Stimulated activated CD4-positive, alpha-beta T cell treated with anti-CD3 and anti-CD28 coated beads, Interleukin-12 subunit alpha, Interleukin-12 subunit beta, amount 100 ng/mL, for 24 hours (primary cell): ENCODE measurements at places on chromosomes 13 and 19.

DNA sequence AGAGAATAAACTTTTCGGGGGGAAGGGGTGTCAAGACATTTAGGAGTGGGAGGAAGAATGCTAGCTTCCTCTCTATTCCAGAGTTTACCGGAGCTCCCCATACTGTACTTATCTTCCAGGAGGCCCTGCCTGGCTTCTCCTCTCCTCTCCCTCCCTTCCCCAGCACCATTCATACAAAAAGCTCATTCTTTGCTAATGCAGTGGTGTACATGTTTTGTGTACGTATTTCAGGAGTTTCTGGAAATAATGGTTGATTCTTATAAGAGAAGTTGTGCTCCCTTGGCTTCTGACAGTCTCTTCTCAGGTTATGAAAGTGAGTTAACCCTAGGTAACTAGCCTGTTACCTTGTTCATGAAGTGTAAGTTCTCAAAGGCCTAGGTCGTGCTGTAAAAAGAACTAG lies 7.1 kb downstream of the SAMD4B start:
- DNase-seq = no peak

GRCh38 chr19:33662391-33663092 lies 40.8 kb downstream of the CHST8 start:
- DNase-seq = no peak

- no peak for DNase-seq
Measured at GRCh38 chr13:30862707-30863106, 43.4 kb upstream of the MEDAG start.

GRCh38 chr19:8666814-8667405 lies 31.7 kb downstream of the ACTL9 start:
- DNase-seq = no peak

DNA sequence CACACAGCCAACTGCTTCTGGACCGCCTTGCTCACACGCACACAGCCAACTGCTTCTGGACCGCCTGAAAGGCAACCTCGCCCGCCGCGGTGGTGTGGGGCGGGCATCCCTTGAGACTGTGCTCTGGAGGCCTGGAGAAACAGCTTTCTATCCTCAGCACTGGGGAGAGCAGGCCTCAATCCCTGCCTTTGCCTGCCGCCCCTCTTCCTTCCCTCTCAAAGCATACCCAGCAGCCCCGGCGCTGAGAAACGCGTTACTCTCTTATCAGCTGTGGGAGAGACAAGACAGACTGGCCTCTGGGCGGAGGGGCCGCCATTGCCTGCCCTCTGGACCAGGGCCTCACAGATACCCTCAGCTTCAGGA lies 2.9 kb downstream of the LIPE start:
- DNase-seq = no peak

GRCh38 chr19:38386300-38386970 lies 1.4 kb downstream of the GGN start:
- no peak for DNase-seq

DNA sequence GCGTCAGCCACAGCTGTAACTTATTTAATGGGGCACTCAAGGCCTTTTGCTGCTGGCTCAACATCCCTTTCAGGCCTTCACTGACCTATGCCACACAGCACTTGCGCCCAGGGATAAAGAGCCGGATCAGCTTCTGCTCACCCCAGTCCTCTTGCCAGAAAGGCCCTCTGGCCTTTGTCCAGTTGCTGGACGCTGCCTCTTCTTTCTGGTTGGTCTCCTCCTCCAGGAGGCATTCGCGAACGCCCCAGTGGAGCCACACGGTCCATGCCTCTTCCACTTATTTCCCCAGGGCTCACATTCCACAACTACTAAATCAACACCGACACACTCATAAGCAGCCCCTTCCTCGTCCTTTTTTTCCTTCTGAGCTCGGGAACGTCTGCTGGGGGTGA lies 3.7 kb upstream of the ZNF329 start:
- no peak for DNase-seq

GRCh38 chr19:6326815-6327214 lies 6.6 kb downstream of the ACER1 start:
- DNase-seq = no peak

GRCh38 chr19:29495901-29496441 lies 29.8 kb upstream of the VSTM2B start:
- DNase-seq = no peak

GRCh38 chr13:52414963-52415362 lies 9.0 kb upstream of the THSD1 start:
- no peak for DNase-seq

GRCh38 chr19:51607077-51607476 lies 23.1 kb downstream of the SIGLEC5 start:
- no peak for DNase-seq

DNA sequence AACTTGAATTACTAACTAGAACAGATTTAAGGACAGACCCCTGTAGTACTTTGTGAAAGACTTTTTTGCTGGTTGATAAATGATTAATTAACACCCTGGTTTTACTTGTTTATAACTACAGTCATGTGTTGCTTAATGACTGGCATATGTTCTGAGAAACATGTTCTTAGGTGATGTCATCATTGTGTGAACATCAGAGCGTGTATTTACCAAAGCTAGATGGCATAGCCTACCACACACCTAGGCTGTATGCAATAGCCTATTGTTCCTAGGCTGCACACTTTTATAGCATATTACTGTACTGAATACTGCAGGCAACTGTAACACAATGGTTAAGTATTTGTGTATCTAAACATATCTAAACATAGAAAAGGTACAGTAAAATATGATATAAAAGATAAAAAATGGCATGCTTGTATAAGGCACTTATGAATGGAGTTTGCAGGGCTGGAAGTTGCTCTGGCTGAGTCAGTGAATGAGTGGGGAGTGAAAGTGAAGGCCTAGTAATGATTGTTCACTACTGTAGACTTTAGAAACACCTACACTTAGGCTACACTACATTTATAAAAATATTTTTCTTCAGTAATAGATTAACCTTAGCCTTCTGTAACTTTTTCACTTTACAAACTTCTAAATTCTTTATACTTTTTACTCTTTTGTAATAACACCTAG lies 260.3 kb downstream of the KCNRG start:
- DNase-seq = no peak

- no peak for DNase-seq
Measured at GRCh38 chr13:36891752-36892151, 28.3 kb downstream of the SMAD9 start.

GRCh38 chr13:113923376-113924063 lies 50.4 kb downstream of the C13orf46 start:
- no peak for DNase-seq

DNA sequence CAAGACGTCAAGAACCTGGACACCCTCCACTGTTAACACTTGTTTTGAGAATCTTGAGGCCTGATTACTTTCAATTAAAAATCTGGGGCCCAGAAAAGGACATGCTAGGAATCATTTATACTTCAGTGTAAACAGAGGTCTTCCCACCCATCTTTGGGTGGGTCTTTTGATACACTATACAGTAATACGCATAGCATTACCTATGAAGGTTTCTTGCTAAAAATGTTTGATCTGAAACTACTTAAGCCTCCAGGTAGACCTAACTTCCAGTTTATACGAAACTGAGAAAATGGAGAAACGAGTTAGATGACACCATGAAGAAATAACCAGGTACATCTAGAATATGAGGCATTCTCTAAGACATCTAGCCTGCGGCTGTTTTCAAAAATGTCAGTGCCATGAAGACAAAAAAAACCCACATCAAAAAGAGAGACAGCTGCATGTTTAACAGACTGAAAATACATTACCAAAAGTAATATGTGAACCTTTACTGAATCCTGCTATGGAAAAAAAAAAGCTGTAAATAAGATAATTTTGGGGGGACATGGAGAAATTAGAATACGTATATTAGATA lies 36.6 kb downstream of the TGDS start:
- DNase-seq = no peak

GRCh38 chr13:33008946-33009722 lies 7.1 kb upstream of the KL start:
- DNase-seq = no peak

DNA sequence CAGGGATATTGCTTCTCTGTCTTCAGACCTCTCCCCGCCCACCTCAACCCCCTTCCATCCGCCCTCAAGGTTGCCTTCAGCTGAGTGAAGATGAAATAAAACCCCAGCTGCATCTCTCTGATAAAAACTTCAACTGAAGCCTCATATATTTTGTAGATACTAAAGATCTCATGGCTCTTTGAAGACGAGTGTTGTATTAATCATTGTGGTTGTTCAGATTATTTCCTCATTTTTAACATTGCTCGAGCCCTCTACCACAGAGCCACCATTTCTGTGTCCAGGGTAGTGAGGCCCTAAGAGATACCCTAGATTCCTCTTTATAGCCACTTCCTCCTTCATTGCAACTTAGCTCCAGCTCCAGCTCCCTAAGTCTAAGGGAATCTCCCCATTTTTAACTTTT lies 312.8 kb upstream of the ZNF507 start:
- DNase-seq = no peak

DNA sequence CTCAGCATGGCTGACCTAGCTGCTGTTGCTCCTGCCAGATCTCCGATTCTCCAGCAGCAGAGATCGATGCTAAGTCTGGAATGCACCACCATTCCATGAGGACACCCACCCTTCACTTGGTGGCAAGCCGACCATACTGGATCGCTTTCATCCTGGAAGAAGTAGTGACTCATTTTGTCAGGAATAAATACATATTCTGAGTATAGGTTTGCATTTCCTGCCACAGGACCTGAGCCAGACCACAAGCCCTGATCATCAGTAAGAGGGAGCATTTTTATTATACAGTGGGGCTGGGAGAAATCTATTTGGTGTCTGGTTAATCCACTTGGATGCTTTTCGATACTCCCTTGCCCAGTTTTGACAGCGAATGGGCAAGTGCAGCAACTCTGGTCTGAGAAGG lies 10.9 kb upstream of the KCTD15 start:
- no peak for DNase-seq

DNA sequence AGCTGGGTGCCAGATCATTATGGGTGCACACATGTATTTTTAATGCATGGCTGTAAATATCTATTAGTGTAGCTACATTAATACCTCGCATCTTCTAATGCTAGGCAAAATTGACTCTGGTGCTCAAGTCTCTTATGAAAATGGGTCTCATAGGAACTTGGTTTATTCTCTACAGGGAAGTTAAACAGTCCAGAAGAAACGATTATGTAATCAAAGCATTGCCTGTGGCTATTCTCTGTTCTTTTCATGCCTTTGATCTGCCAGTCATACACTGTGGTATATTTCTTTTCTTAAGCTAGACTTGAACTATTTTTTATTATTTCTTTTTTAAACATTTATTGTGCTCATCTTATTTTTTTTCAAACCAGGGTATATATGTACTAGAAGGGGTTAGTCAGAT lies 1015.0 kb downstream of the SLITRK1 start:
- DNase-seq = no peak

DNA sequence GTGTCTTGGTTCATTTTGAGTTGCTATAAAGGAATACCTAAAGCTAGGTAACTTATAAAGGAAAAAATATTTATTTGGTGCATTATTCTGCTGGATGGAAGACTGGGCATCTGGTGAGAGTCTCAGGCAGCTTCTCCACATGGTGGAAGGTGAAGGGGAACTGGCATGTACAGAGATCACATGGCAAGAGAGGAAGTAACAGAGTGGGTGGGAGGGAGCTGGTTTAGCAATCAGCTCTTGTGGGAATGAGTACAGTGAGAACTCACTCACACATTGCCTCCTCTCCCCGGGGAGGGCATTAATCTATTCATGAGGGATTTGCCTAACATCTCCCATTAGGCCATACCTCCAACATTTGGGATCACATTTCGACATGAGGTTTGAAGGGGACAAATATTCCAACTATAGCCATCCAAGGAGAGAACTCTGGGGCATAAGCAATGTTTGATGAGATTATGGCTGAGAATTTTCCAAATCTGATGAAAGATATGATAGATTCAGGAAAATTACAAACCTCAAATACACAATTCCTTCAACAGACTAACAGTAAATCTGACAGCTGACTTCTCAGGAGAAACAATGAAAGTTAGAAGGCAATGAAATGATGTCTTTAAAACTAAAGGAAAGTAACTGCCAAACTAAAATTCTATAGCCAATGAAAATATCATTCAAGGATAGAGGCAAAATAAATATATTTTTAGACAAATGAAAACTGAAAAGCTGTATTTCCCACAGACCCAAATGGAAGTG lies 52.5 kb downstream of the MTUS2 start:
- no peak for DNase-seq

- DNase-seq = no peak
Measured at GRCh38 chr13:86562866-86563265, 763.6 kb upstream of the SLITRK6 start.

- DNase-seq = no peak
Measured at GRCh38 chr19:29265436-29265835, 52.5 kb upstream of the UQCRFS1 start.

DNA sequence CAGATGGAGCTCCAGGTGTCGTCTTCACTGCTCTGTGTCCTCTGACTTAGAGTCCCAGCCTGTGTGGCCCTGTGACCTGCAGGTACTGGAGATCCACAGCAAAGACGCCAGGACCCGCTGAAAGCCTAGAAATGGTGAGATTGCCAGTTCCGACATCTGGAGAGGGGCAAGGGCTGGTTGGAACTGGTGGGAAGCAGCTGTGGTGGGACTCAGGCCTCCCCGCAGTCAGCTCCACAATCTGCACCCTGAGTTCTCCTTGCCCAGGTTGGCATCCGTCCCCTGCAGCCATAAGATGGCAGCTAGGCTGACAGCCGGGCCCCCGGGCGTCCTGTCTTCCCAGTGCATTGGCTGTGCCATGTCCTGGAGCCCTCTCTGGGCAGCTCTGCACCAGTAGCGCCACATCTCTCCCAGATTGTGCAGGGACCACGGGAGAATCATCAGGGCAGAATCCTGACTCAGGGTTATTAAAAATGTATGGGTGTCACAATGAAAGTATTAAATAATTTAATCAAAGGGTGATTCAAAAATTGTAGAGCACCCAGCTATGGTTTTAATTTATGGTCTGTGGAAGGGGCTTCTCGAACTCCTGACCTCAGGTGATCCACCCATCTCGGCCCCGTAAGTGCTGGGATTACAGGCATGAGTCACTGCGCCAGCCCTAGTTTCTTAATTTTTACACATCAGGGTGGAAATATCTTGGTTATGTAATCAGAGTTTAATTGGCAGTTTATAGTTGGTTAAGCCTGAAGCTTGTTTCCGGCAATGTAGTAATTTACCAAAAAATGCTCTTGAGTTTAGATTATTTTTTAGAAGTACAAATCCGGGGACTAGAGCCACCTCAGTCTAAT lies 32.2 kb upstream of the ZNF681 start:
- no peak for DNase-seq

- DNase-seq = no peak
Measured at GRCh38 chr13:71499944-71500514, 367.0 kb downstream of the DACH1 start.

DNA sequence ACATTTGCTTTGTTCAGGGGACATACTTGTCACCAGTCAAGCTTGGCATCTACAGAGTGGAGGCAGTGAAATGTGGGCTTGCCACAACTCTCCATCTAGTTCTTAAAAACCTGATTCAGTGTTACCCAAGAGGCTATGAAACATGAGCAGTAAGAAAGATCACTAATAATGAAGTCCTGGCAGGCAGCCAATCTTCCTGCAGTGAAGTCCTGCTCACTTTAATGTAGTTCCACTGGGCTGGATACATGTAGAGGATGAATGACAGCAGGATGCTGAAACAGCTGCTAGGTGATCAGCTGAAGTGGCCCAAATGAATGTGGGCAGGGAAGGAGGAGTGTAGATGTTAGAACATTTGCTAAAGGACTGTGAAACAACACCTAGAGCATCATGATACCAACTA lies 1213.1 kb downstream of the OLFM4 start:
- no peak for DNase-seq
